ENCODE measurements at places on chromosomes 5 and 9.

DNA sequence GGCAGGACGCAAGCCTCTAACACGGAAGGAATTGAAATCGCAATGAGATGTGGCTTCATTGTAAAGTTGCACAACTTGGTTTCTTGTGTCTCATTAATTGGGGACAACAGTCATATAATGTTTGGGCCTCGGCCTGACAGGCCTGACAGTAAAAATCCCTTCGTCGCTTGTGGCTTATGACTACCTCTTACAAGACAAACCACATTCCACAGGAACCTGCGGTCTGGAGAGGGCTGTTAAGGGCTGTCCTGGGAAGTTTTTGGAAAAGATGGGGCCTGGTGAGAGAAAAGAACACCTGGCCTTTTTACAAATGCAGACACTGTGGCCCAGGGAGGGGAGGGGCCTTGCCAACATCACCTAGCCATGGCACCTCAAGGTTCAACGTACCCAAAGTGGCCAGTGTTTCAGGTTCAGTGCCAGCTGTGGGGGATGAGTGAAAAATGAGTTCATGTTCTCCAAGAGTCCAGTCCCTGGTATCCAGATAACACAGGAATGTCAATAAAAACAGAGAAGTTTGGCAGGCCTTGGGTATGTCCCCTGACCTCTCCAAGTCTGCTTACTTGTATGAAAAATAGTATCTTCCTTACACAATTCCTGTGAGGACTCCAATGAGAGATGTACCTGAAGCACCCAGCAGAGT, 22.2 kb downstream of the SHB start:
- DNase-seq, result no peak

DNA sequence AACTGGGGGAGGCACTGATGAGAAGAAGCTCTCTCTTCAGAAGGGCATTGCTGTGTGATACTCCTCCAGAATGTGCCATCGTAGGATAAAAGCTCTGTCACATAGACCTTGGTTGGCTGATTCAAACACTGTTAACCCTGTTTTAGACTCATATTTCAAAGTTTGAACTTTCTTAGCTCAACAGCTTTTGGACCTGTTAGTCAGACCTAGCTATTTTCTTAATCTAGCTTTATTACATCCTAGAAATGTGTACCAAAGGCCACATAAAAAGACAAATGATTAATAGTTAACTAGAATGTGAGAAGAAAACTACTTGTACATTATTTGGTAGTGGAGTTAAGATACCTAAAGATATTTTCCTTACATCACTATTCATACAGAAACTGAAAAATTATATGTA, 4.3 kb downstream of the RHOBTB3 start:
- DNase-seq, result no peak

- DNase-seq, result no peak
Measured at GRCh38 chr5:16618138-16618897, 1.5 kb upstream of the RETREG1 start.

DNA sequence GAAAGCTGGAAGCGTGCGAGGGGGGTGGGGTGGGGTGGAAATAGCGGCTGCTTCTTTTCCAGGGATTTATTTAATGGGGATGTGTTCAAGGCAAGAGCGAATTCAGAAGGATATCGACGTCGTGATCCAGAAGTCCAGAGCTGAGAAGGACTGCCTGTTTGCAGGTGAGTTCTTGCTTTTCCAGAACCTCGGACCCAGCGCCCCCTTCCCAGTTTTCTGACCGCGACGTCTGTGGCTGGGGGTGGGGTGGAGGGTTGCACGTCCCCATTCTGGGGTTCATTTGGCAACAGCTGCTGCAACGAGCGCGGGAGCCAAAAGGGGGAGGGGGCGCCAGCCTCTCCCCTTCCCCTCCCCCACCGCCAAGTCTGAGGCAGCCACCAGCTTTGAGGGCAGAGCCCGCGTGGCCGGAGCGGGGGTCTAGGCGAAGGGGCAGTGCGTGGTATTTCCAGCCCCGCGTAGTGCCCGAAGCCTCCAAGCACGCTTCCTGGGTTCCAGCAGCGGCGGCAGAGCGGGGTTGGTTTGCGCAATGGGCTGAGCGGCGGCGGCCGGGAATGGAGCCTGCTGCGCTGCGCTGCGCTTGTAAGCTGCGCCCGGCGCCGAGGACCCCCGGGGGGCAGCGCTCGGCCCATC, 701 bp downstream of the PARP8 start:
- no peak for DNase-seq

GRCh38 chr9:73079326-73079725, 72.3 kb upstream of the ANXA1 start:
- peak; percentile 12 for DNase-seq

GRCh38 chr5:77991084-77991483, 214.9 kb upstream of the TBCA start:
- no peak for DNase-seq

DNA sequence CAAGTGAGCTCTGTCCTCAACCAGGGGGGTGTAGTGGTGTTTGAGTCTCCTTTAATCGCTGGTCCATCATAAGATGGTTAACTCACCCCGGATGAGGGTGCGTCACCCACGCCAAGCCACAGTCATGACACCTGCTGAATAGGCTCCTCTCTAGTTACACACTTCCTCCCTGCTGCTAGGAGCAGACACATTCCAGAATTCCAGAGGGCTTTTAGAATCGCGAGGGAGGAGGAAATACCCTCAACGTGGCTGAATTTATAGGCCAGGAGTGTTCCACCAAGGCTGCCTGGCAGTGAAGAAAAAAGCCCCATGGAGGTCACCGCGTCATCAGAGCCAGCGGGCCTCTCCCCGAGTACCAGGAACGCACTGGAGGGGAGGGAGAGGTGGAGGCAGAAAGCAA, 5.1 kb downstream of the GLRX start:
- DNase-seq, result no peak

DNA sequence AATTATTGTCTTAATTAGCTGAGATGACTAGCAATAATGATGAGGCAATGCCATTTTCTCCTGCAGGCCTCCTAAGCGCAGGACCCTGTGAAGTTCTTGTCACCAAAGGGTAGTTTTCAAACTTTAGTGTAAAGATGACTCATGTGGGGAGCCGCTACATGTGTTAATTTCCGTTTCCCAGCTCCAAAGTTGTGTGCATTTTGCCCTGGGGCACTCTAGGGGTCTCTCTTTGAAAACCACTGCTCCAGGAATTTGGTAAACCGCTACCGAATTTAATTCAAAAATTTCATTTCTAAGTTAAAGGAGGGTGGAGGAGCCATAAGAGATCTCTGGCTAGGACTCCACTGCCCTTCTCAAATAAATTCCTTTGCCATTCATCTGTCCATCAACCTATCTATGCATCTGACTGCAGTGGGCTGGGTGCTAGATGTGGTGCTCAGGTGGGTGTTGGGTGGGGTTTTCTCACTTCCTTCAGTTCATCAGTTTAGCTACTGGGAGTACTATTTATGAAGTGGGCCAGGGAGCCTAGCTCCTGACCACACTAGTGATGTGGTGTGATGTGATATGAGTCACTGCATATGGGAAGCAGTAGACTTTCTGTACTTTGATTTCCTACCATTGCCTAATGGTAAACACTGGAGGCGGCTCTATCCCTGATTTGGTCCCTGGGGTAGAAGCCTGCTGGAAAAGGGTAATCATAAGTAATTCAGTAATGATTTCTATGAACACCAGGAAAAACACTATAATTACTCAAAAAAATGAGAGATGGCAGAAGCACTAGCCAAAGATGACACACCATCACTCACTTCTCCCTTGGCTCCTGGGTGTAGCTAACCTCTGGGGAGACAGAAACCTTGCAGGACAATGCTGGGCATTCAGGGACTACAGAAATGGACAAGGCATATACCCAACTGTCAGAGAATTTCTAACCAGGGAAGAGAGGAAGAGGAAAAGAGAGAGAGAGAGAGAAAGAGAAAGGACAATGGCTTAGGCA, 4.0 kb upstream of the ZSWIM6 start:
- DNase-seq, result no peak

DNA sequence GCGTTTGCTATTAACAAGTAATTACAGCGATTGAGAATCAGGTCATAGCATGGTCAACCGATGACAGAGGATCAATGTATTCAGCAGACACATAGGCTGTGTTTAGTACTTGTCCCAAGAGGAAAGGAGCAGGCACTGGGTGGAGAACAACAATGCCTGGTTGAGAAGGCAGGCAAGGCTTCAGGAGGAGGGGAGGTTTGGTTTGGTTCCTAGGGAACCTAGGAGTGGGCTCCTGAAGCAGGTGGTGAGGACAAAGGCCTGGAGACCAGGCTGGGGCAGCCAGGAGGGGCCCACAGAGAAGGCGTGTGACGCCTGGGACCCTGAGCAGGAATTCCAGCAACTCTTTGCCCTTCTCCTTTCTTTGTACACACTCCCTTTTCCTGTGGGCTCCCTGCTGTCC, 195.6 kb downstream of the SPOCK1 start:
- no peak for DNase-seq

- no peak for DNase-seq
Measured at GRCh38 chr5:53331463-53331862, 149.0 kb upstream of the FST start.

DNA sequence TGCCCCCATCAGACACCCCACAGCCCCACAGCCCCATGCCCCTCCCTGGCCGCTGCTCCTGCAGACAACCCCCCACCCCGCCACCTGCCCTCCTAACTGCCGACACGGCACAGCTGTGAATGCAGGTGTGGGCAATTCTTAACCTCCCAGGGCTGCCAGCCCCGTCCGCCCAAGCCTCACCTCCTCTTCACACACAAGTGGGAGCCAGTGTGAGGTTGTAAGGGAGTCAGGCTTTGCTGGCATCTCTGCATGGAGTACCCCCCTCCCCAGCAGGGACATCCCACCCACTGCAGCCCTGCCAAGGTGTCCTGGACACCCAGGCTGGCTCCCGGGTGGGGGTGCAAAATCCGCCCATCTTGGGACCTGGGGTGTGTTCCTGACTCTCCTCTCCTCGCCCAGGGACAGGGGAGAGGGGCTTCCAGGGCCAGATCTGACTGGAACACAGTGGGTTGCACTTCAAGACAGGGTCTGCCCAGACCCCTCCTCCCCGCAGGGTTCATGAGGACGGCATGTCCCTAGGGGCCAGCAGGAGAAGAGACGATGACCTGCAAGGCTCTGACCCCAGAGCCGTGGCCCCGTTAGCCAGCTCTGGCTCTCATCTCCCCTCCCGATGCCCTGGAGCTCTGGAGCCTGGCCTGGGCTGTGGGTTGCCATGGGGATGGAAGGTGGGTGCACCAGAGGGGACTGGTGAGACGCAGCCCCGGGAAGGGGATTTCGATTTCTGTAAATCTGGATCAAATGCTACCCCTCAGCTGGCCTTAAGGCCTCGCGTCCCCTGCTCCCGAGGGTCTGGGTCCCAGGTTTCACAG, 34.4 kb downstream of the SARDH start:
- DNase-seq, result no peak

GRCh38 chr5:68953231-68953874, 140.5 kb upstream of the SLC30A5 start:
- no peak for DNase-seq

DNA sequence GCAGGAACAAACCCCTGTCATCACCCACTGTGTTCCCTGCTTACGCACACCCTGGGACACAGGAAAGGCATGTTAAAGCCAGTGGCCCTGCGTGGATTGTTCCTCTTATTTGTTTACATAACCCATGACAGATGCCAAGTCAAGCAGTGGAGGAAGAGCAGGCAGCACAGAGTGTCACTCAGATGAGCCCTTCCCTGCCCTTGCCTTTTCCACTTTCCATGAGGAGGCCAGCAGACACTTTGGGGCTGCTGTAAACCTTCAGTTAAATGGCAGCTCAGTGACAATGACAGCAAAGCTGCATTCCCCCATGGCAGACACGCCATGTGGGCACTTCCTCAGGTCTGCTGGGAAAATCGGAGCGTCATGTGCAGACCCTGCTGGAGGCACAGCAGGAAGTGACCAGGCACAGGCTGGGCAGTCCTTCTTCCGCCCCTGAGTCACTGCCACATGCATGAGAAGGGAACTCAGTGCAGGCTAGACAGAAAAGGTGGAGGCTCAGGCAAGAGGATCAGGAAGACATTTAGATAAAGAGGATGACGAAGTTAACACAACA, 216.8 kb upstream of the PIK3R1 start:
- no peak for DNase-seq

- no peak for DNase-seq
Measured at GRCh38 chr9:30524311-30524710, 1860.1 kb upstream of the ACO1 start.

GRCh38 chr5:135631391-135631790, 52.6 kb upstream of the CXCL14 start:
- no peak for DNase-seq

DNA sequence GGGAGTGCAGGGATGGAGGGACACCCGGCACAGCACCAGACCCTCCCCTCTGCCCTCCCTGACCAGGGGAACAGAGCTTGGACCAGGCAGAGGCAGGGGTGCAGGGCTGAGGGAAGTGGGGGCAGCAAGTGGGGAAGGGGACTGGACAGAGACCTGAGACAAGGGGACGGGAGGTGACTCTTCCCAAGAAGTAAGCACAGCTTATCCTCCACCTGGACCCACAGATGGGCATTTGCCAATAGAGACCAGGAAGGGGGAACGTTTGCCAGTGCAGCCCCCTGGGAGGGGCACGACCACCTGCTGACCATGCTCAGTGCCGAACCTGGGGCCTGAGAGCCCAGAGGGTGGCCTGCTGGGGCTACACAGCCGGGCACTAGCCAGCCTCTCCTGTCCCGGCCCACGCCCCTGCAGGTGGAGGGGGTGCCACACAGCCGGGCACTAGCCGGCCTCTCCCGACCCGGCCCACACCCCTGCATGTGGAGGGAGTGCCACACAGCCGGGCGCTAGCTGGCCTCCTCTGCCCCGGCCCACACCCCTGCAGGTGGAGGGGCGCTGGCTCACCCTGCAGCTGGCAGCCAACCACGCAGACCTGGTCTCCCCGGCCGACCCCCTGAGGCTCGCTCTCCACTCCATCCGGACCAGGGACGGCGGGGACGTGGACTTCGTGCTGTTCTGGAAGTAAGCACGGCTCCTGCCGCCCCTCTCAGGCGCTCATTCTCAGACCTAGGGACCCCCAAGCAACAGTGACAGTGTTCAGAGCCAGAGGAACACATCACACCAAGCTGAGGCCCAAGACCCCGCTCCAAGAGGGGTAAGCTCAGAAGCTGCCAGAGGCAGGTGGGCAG, 24.3 kb downstream of the GLT6D1 start:
- DNase-seq, result no peak

GRCh38 chr5:139565411-139566305, 4.5 kb downstream of the UBE2D2 start:
- no peak for DNase-seq

- DNase-seq, result no peak
Measured at GRCh38 chr5:94691949-94692348, 73.5 kb downstream of the SLF1 start.

DNA sequence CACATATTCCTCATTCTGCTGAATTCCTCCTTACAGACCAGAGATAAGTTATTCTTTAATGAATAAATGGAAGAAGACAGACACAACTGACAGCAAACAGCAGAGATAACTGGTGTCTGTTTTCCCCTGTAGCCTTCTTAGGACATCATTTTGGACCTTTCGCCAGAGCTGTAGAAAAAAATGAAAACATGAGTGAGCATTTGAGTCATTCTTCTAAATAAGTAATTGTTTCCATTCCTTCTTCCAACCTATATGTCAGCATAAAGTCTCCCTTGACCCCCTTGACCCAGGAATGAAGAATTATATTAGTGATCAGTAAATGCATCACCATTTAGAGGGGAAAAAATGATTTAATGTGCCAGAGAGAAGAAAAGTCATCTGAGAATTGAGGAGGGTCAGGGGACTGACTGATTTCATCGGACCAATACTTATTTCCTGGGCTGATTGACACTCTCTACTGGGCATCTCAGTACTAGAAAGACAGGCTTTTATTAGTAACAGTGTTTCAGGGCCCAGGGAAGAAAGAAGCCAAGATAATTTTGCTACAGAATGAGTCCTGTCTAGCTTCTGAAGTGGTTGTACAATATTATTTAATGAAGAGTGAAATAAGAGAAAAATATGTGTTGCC, 597.0 kb downstream of the PSAT1 start:
- no peak for DNase-seq

Data from iPS DF 19.7 (cell line).